NCI-H510A treated with DMSO at 0.1 percent for 48 hours (cell line): ENCODE measurements at places on chromosomes 2 and 18.

- DNase-seq, result peak; percentile 90
Measured at GRCh38 chr2:53450923-53451322, 316.7 kb upstream of the CHAC2 start.

DNA sequence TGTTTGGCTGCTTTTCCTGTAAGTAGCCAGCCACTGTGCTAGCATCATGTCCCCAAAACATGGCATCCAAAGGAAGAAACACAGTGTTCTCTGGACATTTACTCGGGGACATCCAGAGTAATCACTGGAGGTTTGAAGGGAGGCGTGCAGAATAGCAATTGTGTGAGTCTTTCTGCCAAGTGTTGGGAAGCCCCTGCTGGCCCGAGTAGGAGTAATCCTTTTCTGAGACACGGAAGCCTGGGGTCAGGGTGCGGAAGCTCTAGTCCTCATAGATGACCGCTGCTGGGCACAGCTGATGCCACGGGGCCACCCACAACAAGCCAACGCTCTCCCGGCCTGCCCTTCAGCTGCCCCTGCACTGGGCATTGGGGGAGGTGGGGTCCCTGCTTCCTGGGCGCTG lies 24.8 kb upstream of the HDAC4 start:
- DNase-seq, result no peak

DNA sequence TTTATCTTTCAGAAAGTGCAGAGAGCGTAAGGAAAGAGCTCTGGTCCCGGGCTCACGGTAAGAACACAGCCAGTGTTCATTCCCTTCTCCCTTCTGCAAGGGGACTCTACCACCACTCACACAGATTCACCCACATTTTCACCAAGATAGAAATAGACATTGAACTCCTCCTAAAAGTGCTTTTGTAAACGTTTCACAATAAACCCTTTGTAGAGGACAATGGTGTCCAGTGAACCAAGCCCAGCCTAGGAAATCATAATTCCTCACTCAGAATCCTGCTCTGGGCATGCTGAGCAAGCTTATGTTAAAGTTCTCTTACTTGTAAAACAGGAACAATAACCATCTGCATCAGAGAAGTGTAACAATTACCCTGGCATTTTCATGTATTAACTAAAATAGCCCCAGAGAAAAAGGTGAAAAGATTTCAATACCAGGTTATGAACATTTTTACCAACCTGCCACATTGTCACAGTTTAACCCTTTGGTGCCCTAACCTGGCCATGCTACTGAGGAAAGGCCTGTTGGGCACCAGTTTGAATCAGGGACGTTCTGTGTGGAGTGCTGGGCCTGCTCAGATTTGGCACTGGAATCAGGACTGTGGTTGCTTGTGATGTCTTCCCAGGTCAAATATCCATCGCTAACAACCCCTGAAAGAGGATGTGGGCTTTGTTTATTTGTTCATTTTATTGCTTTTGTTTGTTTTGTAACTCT lies 22.5 kb upstream of the NDUFV2 start:
- no peak for DNase-seq

DNA sequence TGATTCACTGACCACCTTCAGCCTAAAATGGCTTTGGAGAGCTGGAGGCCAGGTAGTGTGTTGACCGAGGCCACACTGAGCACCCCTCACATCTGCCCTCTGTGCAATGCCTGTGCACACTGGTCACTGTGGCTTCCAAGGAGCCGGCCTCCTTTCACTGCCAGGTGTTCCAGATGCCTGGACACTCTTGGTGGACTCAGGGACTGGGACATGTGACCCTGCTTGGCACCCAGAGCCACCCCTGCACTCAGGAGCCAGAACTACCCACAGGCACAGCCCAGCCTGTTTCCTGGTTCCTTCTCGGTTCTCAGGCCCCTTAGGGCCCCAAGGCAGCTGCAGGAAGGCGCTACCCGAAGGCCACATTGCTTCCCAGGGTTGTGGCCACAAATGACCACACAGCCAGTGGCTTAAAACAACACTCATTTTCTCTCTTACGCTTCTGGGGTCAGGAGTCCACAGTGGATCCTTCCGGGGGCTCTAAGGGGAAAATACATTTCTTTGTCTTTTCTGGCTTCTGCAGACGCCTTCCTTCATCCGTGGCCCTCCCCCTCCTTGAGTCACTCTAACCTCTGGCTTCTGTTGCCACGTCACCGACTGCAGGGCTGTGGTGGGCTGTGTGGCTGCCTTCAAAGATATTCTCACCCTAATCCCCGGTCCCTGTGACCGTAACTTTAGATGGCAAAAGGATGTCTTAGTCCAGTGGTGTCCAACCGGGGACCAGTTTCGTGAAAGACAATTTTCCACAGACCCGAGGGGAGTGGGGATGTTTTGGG lies 78.6 kb downstream of the ASB1 start:
- DNase-seq, result no peak

- no peak for DNase-seq
Measured at GRCh38 chr2:11582612-11582861, 48.7 kb downstream of the GREB1 start.

DNA sequence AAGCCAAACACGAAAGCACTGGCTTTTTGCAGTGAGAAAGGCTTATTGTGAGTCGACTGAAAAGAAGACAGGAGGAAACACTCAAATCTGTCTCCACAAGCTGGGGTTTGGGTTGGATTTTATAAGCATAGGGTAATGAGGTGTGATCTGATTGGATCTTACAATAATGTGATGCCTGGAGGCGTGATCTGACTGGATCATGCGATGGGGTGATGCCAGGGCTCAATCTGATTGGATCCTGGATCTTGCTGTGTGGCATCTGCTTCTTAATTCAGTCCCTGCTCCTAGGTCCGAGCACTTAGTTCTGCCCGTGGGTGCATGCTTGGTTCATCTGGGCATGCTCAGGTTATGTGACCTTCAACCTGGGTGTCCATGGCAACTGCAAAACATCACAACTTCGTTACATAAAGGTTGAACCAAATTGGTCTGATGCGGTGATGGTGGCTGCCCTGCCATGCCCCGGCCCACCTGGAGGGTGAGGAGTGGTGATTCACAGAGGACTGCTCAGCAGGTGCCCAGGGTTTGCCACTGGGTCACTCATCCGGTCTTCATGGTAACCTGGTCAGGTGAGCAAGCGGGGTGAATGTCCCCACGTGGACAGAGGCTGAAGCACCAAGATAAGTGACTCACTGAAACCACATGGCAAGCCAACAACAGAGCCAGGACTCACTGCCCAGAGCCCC lies 111.0 kb downstream of the KCNF1 start:
- DNase-seq, result no peak

- DNase-seq, result no peak
Measured at GRCh38 chr2:62112179-62112578, 83.7 kb upstream of the B3GNT2 start.

DNA sequence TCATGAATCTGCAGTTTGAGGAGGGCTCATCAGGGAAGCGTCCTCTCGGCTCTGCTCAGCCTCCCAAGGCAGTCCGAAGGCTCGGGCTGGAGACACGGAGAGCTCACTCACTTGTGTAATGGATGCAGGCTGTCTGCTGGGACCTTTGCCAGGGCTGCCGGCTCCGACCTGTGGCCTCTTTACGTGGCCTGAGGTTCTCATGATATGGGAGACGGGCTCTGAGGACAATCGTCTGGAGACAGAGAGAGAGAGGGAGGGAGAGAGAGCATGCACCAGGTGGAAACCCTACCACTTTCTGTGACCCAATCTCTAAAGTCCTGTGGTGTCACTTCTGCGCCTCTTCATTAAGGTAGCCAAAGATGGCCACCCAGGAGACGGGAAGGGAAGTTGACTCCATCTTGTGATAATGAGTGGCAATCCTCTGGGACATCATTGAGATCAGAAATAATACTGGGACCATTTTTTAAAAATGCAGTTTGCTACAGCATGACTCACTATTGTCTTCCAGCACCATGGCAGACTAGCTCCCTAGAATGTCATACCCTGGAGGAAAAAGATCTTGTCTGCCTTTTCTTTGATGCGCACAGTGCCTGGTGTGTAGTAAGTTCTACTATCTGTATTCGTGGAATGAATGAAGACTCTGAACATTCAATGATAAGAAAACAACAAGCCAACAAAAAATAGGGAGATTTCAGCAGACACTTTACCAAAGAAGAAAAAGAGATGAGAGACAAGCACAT lies 60.2 kb downstream of the CD8B2 start:
- no peak for DNase-seq

DNA sequence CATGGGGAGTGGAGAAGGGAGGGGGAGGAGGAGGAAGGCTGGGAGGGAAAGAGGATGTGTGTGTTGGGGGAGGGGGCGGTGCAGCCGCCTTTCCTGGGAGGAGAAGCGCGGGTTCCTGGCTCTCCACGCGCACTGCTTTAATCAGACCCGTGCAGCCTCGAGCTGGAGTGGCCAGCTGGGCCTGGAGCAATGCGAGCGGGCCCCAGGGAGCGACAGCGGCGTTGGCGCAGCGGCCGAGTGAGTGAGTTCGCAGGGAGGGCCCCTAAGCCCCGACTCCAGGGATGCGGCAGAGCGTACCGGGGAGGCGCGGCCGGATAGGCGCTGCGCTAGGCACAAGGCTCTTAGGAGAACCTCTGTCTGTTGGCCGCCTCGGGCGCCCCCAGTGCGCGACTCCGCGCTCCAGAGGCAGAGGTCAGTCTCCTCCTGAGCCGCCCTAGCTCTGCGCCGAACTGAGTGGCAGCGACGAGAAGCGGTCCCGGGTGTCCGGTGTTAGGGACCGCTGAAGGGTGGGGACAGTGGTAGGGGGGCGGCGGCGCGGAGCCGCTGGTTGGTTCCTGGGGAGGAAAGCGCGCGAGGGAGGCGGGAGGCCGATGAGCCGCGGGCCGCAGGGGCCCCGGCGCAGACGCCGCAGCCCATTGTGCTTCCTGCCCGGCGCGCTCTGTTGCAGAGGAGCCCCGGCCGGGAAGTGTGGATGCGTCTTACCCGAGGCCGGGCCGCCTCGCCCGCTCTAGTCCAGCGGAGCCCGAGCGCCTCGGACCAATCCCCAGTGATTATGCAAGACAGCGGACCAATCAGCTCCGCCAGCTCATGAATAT lies 455 bp upstream of the DLX1 start:
- DNase-seq, result peak; percentile 97

DNA sequence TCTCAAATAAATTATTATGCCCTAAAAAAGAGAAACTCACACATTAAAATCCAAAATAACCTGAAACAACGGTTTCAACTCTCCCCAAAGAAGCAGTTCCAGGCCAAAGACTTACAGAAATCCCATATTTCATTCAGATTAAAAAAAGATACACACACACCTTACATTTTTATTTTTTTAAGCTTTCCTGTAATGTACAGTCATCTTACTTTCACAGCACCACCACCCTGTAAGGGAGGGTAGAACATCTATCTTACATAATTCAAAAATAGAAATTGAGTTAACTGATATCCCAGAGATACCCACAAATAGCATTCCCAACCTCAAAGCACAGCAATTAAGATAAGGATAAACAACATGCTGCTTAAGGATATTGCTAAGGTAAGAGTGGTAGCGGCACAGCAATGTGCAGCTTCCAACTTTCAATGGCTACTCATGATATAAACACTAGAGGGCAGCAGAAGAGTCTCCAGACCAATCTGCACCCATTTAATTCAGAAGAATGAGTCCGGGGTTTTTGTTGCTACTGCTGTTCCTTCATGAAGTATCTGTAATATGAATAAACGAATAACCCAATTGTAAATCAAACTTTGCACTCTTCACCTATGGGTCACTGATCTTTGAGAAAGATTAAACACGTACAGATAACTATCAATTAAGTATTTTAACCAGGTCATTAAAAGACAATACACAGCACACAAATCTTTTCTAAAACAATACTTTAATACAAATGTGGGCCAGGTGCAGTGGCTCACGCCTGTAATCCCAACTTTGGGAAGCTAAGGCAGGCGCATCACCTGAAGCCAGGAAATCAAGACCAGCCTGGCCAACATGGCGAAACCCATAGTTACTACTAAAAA lies 11.3 kb downstream of the GFPT1 start:
- DNase-seq, result peak; percentile 42

DNA sequence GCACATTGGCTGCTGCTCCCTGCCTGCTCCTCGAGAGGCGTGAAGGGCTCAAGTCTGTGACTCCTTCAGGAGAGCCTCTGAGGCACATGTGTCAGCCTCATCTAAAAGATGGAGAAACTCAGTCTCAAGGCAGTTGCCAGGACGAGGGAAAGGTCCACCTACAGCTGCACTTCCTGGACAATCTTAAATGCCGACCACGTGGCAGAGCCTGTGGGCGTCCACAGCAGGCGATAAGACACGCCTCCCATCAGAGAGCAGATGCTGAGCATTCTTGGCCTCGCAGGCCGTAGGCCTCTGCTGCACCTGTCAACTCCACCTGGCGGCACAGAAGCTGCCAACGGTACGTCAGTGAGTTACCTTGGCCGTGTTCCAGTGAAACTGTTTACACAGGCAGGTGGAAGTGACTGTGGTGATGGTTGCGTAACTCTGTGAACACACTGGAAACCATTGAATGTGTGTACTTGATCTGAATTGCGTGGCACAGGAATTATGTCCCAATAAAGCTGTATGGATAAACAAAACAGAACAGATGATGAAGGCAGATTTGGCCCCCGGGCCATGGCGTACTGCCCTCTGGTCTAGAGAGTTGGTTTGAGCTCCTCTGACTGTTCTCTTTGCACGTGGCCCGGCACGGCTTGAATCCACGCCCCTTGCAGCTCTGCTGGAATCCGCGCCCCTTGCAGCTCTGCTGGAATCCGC lies 114.5 kb downstream of the RNF144A start:
- DNase-seq, result peak; percentile 98

DNA sequence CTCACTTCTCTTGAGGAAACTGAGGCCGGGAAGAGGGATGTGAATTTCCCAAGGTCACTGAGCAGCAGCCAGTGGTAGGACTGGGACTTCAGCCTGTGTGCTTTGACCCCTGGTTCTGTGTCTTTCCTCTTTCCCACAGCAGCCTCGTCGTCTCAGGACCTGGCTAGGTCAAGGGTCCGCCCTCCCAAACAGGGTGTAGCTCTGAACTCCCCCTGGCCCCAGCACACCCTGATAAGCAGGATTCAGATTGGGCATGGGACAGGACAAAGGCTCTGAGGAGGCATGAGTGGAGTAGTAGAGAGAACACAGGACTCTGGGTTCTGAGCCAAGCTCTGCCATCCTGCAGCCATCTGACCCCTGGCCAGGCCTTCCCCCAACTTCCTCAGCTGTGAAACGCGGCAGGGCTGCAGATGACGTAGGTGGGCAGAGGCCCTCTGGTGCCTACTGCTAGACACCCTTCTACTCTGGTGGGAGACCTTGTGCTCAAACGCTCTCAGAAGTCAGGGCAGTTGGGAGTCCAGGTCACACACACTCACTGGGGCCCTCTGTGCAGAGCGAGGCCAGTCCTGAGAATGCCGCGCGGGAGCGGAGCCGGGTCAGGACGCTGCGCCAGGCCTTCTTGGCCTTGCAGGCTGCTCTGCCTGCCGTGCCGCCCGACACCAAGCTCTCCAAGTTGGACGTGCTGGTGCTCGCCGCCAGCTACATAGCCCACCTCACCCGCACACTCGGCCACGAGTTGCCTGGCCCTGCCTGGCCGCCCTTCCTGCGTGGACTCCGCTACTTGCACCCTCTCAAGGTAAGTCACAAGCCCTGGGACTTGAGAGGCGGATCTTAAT lies 984 bp downstream of the TCF23 start:
- no peak for DNase-seq

- peak; percentile 90 for DNase-seq
Measured at GRCh38 chr2:10072656-10073480, 7.3 kb downstream of the CYS1 start.
